ENCODE measurements at places on chromosomes 5 and 9.

- DNase-seq, result peak; percentile 22
Observed at GRCh38 chr9:36748322-36748899, 175.7 kb downstream of the MELK start.

GRCh38 chr5:82106207-82106606 lies 134.4 kb downstream of the ATG10 start:
- DNase-seq, result no peak

DNA sequence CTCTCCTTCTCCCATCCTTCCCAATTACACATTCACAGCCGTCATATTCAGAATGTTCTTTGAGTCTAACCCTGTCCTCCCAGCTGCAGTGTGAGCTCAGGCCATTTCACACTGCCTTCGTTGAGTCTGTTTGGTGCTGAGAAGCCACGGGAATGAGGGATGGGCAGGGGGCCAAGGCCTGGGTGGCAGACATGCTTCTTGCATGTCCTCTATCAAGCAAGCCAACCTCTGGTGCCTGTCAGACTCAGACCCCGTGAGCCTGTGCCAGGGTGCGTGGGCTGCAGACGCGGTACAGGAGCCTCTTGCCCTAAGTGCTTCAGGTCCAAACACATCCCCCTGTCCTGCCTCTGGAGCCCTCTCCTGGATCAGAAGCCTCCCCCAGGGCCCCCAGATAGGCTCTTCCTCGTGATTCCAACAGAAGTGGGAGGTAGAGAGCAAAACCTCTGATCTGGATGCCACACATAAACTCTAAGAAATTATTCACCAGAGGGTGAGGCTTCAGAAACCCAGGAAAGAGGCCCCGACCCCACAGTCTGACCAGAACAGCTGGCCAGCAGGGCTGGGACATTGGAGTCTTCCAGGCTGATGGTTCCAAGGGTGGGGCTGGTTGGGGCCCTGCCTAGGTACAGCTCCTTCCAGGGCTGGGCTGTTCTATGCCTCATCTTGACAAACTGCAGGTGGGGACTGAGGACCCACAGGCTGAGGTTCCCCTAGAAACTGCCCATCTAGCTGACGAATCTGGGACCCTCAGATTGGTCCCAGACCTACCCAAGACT lies 46.7 kb upstream of the CDKN2AIPNL start:
- no peak for DNase-seq

DNA sequence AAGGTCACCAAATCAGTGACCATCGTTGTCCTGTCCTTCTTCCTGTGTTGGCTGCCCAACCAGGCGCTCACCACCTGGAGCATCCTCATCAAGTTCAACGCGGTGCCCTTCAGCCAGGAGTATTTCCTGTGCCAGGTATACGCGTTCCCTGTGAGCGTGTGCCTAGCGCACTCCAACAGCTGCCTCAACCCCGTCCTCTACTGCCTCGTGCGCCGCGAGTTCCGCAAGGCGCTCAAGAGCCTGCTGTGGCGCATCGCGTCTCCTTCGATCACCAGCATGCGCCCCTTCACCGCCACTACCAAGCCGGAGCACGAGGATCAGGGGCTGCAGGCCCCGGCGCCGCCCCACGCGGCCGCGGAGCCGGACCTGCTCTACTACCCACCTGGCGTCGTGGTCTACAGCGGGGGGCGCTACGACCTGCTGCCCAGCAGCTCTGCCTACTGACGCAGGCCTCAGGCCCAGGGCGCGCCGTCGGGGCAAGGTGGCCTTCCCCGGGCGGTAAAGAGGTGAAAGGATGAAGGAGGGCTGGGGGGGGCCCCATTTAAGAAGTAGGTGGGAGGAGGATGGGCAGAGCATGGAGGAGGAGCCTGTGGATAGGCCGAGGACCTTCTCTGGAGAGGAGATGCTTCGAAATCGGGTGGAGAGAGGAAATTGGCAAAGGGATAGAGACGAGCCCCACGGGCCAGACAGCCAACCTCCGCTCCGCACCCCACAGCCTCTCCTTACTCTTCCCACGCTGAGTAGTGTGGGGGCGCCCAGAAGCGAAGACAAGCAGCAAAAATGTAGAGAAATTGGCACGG lies 1.7 kb downstream of the RXFP3 start:
- no peak for DNase-seq

- DNase-seq, result no peak
Observed at GRCh38 chr9:112887381-112887780, 3.3 kb downstream of the SLC46A2 start.

DNA sequence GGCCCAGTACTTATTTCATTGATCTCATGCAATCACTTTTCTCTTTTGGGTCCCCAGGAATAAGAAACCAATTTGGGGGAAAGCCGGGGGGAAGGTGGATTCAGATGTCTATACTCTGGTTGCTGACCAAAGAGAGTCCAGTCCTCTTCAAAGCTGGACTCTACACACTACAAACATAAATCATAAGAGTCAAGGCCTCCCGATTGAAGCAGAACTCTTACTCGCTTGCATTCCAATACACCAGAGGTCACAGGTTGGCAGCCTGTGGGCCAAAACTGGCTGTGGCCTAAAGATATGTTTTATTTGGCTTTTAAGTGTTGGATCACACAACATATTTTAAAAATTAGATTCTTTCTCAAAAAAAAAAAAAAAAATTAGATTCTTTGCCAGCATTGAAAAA lies 311.4 kb upstream of the MSX2 start:
- DNase-seq, result no peak

GRCh38 chr5:60841361-60841760 lies 2.7 kb downstream of the ELOVL7 start:
- no peak for DNase-seq

GRCh38 chr5:107779437-107779836 lies 108.7 kb upstream of the EFNA5 start:
- DNase-seq, result no peak
